ENCODE measurements at places on chromosomes 16 and 17.

DNA sequence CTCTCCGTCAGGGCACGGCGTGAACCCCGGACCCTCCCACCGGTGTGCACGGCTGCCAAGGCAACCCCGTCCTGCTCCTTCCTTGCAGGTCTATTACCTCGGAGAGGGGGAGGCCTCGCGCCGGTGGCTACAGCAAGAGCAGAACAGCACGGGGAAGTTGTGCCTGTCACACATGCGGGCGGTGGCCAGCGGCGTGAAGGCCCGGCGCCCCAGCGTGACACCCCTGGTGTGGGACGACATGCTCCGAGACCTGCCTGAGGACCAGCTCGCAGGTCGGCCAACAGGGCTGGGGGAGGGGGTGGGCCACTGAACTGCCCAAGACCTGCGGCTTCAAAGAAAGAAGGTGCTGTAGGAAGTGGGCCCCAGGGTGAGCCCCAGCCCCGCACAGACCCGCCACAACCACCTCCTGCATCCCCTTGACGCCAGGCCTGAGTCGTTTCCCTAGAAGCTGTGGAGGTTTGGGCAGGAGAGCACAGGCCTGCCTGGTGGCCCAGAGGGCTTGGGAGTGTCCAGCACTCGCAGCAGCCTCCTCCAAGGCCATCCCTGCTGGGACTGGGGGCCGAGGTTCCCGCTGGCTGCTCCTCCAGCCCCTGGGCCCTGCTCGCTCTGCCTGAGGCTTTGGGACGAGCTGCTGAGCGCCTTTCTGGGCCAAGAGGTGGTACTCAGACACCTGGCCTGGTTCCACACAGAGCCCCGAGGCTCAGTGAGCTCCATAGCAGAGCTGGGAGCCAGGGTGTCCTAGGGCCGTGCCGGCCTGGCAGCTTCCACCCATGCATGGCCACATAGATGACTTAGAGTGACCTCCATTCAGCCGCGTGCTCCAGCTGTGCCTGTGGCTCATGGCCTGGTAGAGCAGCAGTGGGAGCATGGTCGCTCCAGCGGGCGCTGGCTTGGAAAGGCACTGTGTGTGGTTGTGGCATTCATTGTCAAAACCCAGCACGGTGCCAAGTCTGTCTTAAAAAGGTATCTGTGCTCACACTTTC, 14.7 kb downstream of the CYBC1 start:
- DNase-seq = no peak

DNA sequence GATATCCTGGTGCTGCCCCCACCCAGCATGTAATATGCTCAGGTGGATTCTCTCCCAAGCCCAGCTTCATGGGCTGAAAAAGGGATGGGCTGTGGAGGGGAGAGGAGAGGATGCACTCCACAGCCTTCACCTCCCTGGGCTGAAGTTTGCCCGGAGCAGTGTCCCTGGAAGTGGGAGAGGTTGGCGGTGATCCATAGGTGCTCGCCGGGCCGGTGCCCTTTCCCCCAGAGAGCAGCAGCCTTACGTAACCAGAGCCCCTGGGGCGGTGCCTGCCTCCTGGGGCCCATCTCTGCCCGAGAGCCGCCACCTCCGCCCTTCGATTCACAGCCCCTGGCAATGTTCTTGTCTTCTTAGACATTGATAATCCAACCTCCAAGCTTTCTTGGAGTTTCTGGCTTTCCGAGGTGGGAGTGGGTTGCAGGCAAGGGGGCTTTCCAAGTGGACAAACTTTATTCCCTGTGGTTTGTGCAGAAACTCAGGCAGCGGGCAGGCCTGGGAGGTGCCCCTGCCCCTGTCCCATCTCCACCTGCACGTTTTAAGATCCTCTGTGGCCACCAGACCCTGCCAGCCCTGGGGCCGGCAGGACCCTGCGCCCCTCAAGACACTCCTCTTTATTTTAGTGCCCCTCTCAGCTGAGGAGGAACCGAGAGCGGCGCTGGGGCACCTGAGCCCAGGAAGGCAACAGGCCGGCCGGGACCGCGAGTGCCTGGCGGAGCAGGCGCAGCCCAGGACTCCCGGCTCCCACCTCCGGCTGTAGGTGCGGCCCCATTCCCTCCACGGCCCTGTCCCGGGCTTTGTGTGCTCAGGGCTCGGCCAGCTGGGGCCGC, 3.1 kb upstream of the WDR90 start:
- DNase-seq = no peak

GRCh38 chr16:47037396-47037745, 63.9 kb upstream of the DNAJA2 start:
- no peak for DNase-seq

DNA sequence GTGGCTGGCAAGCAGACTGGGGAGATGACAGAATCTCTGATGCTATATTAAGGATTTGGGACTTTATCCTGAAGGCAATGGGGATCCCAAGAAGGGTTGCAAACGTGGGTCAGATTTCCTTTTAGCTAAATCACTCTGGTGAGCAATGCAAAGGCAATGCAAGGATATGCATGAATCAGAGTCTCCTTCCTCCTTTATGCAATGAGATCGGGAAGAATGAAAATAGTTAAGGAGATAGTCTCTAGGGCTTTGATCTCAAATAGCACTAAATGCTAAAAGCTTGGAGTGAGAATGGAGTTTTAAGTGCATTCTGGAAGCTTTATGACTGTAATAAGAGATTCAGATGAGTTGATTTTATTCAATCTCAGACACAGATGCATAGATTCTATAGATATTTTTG, 27.2 kb upstream of the SHISA9 start:
- DNase-seq = no peak

DNA sequence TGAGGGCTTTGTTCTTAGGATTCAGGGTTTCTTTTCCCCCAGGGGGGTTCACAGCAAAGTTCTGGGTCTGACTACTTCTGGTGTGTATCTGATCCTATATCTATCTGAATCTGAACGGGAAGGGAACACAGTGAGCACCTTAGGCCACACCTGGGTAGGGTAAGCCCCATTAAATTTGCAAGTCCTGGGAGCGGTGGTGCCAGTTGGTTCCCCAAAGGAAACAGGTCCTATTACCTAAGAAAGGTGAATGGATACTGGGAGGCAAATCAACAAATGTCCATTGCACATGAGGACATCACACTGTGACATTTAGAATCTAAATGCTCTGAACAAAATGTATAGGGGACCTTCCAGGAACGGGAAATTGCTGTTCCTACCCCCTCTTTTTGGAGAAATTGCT, 54.6 kb downstream of the BMERB1 start:
- DNase-seq = no peak

DNA sequence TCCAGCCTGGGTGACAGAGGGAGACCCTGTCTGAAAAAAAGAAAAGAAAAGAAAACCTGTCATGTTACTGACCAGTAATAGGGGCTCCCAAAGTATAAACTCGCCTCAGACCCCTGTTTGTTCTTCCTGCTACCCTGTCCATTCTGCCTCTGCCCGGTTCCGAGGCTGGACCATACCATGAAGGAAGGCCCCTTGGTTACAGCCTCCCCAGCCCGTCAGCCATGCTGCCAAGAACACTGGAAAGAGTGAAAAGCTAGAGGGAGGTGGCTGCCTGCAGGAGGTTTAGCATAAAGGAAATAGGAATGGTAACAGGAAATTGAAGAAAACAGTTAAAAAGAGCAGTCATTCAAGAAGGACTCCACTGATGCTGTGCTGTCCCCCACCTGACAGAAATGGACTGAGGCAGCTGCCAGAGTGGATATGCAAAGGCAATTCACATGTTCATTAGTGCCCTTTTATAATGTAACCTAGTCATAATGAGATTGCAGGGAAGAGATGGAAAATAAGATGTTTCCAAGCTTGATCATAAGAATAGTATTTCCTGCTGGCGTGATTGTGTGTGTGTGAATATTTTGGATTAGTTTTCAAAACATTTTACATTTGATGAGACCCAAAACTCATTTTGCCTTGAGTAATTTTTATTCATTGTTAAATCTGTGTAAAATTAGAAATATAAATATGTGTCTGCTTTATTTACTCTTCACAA, 102.6 kb downstream of the GOSR1 start:
- no peak for DNase-seq

GRCh38 chr17:81192386-81193050, 26.5 kb upstream of the AATK start:
- DNase-seq = no peak
